ENCODE measurements at places on chromosomes 16 and 17.

DNA sequence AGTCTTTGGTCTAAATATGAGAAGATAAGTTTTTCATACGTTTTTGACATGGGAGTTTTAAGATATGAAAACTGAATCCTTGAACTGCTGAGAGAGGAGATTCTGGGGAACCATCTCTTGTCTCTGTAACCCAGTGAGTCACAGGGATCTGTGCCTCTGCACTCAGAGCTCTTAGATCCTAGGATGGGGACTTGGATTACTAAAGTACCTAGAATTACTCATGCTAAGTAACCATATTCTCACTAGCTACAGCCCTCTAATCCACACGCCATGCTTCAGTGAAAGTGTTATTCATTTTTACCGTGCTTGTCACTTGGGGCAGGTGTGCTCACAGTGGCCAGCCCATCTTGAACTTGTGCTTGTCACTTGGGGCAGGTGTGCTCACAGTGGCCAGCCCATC is 2.0 kb downstream of the MRM3 start:
- H3K36me3 ChIP-seq = no peaks in the 10 kb centered on the region
- peaks cover 9% of the 10 kb centered on the region for H3K4me1 ChIP-seq
- H3K27ac ChIP-seq = no peak overlapping the region
- no peak for DNase-seq
- H3K27me3 ChIP-seq = no peaks in the 10 kb centered on the region

DNA sequence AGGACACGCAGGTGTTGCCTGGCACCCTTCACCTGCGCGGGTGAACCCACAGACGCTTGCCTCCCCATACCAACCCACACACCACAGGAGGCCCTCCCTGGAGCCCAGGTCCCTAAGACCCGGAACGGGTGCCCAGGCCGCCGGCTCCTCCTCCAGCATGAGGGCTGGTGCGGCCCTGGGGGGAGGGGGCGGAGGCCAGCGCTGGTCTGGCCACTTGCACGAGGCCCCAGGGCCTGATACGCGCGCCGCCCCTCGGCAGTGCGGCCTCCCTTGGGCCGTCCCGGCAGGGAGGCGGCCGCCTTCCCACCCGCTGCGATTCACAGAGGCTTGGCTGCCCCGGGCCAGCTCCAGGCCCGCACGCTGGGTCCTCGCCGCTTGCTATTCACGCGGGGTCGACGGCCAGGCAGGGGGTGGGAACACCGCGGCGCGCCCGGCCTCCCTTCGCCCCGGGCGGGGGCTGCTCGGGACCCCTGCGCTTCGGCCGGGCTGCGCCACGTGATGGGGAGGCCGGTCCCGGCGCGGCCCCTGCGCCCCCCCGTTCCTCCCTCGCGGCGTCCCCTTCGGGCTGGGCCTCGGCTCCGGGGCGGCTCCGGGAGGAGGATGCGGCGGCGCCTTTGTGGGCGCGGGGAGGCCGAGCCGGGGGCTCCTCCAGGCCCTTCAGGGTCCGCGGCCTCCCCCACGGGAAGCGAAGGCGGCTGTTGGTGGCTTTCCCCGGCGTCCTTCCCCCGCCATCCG is 685 bp downstream of the FASN start:
- H3K36me3 ChIP-seq = peaks cover 9% of the 10 kb centered on the region
- H3K4me3 ChIP-seq = peak overlapping the region; percentile 73
- peak overlapping the region; percentile 92 for H3K27ac ChIP-seq
- no peaks in the 10 kb centered on the region for H3K27me3 ChIP-seq
- H3K4me1 ChIP-seq = peaks cover 6% of the 10 kb centered on the region

DNA sequence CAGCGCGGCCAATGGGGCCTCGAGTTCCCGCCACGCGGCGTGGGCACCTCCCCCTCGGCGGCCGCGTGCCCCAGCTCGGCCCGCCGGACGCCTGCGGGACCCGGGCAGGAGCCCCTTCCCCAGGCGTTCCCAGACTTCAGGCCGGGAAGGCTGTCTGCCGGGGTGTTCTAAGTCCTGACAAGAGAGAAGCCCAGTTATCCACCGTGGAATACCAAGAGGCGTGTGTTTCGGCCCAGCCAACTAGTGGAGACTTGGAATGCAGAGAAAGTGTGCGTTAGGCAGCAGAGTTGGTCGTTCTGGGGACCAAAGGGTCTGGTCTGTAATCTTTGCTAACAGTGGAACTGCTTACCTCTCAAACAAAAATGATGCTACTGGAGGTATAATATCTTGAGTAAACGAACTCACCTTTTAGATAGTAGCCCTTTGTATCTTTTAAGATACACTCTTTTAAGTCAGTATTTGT is 251 bp upstream of the HSF5 start:
- H3K27me3 ChIP-seq = no peaks in the 10 kb centered on the region
- H3K27ac ChIP-seq = no peak overlapping the region
- peaks cover 24% of the 10 kb centered on the region for H3K36me3 ChIP-seq
- no peak for DNase-seq
- no peak overlapping the region for H3K4me3 ChIP-seq

DNA sequence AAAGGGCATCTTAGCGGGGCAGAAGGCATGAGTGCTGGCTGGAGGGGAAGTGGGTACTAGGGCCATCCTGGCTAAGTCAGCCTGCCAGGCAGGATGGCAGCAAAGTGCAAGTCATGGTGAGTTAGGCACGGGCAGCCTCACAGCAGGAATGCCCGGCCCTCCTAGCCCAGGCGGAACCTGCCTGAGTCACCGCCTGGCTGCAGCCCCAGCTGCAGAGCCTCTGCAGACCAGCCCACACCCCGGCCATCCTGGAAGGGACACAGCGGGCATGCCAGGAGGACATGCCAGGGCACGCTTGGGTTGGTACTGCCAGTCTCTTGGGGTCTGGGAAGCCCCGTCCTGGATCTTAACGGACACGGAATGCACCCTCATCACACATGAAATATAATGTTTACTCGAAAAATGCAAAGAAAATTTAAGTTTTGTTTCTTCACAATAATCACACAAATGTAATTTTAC is 5.0 kb upstream of the ALDH3A1 start:
- H3K27ac ChIP-seq = no peak overlapping the region
- H3K4me1 ChIP-seq = no peaks in the 10 kb centered on the region
- H3K36me3 ChIP-seq = no peaks in the 10 kb centered on the region
- H3K4me3 ChIP-seq = no peak overlapping the region
- H3K27me3 ChIP-seq = no peaks in the 10 kb centered on the region

GRCh38 chr16:89412811-89413210 is 77.5 kb downstream of the ANKRD11 start:
- peaks cover 9% of the 10 kb centered on the region for H3K4me1 ChIP-seq
- H3K27me3 ChIP-seq = no peaks in the 10 kb centered on the region
- no peak overlapping the region for H3K4me3 ChIP-seq
- no peak overlapping the region for H3K27ac ChIP-seq
- peaks cover 42% of the 10 kb centered on the region for H3K36me3 ChIP-seq
- no peak for DNase-seq

- peaks cover 4% of the 10 kb centered on the region for H3K27me3 ChIP-seq
- DNase-seq = no peak
- no peak overlapping the region for H3K27ac ChIP-seq
- no peaks in the 10 kb centered on the region for H3K4me1 ChIP-seq
Measured at GRCh38 chr17:45008216-45008615, 40.1 kb upstream of the C1QL1 start.

GRCh38 chr17:56982312-56982711 is 4.4 kb downstream of the SCPEP1 start:
- H3K27ac ChIP-seq = no peak overlapping the region
- H3K36me3 ChIP-seq = no peaks in the 10 kb centered on the region
- DNase-seq = no peak
- H3K27me3 ChIP-seq = no peaks in the 10 kb centered on the region

DNA sequence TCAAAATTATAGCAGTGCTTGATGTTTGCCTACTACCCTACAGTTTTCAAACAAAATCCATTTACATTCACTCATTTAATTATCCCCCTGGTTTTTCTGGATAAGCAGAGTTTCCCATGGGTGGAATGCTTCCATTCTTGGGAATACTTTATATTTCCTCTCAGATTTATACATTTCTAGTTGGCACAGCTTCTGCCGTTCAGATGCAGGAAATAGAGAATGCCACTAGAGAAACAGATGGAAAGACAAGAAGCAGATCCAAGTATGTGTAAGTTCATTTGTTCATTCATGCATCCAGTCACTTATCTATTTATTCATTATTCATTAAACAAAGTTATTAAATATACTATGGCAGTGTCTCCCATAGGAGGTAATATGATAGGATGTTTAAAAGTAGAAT is 65.0 kb upstream of the CACNG5 start:
- no peak for DNase-seq
- H3K4me1 ChIP-seq = no peaks in the 10 kb centered on the region
- no peak overlapping the region for H3K27ac ChIP-seq

GRCh38 chr17:56765449-56765848 is 68.3 kb downstream of the C17orf67 start:
- no peak for DNase-seq
- peaks cover 2% of the 10 kb centered on the region for H3K27me3 ChIP-seq
- H3K36me3 ChIP-seq = no peaks in the 10 kb centered on the region
- no peak overlapping the region for H3K4me3 ChIP-seq
- no peaks in the 10 kb centered on the region for H3K4me1 ChIP-seq
- no peak overlapping the region for H3K27ac ChIP-seq

DNA sequence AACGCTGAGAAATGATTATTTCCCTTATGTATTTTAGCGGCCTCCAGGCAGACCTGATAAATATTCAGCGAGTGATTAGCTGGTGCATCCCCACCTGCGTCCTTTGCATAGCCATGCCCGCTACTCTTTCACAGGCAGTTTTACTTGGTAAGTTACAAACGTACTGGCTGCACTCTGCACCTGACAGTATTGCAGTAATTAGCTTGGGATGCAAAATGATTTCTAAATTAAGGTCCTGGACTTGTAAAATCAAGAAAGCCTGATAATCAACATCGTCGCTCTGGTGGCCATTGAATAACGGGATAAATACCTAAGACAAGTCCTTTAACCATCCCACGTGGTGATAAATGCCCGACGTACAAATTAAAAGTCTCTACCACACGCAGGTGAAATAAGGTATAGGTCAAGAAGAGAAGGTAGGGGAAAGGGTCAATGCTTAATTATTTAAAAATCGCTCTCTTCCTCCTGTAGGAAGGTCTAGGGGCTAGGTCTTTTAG is 998 bp upstream of the PRKCA start:
- peak; percentile 50 for DNase-seq
- no peaks in the 10 kb centered on the region for H3K36me3 ChIP-seq
- H3K4me1 ChIP-seq = no peaks in the 10 kb centered on the region
- H3K27ac ChIP-seq = peak overlapping the region; percentile 66
- H3K4me3 ChIP-seq = peak overlapping the region; percentile 76
